Myocyte (in vitro differentiated cells): ENCODE measurements at places on chromosomes 2 and 18. TPM values are rescaled to one million over a fixed set of nuclear protein-coding genes. Genes with fewer than 3 reads are reported as not detected.

Gene CAVIN2
- total RNA-seq: 56.5 and 57.8 TPM in 2 replicates

Gene TXNL4A
- 42.4 and 52.4 TPM in 2 replicates for total RNA-seq

Gene ZNF396
- total RNA-seq: 0.27 and 1.5 TPM in 2 replicates

Gene ZAP70
- 2.2 and 2.3 TPM in 2 replicates for total RNA-seq

Gene FN1
- 1,735 and 1,808 TPM in 2 replicates for total RNA-seq

Gene LONRF2
- total RNA-seq: not detected in 2 replicates

Gene DSC3
- not detected in 2 replicates for total RNA-seq

Gene IL36G
- total RNA-seq: not detected in 2 replicates

Gene SCN3A
- 0.05 TPM in 1 of 2 replicates, not detected in the other for total RNA-seq

Gene POTEC
- total RNA-seq: not detected in 2 replicates

Gene PCARE
- 0.31 and 0.32 TPM in 2 replicates for total RNA-seq

Gene CYP27C1
- 0.45 and 0.62 TPM in 2 replicates for total RNA-seq

Gene AQP12A
- not detected in 2 replicates for total RNA-seq

Gene TSGA10
- total RNA-seq: 2.4 and 5.9 TPM in 2 replicates

Gene GPR55
- total RNA-seq: 0.03 TPM in 1 of 2 replicates, not detected in the other

Gene IL36RN
- not detected in 2 replicates for total RNA-seq

Gene CNDP2
- total RNA-seq: 58.0 and 66.5 TPM in 2 replicates

Gene DNAJC5G
- not detected in 2 replicates for total RNA-seq

Gene DSC2
- total RNA-seq: not detected in 2 replicates

Gene ANKRD44
- total RNA-seq: 6.0 and 9.7 TPM in 2 replicates

Gene WDR54
- 7.8 TPM in 2 replicates for total RNA-seq

Gene CFC1
- total RNA-seq: not detected in 2 replicates

Gene TMEFF2
- 4.8 and 6.5 TPM in 2 replicates for total RNA-seq

Gene BZW1
- 222 and 358 TPM in 2 replicates for total RNA-seq
